Astrocyte of the hippocampus (primary cell): ENCODE measurements at places on chromosomes 5 and 9.

DNA sequence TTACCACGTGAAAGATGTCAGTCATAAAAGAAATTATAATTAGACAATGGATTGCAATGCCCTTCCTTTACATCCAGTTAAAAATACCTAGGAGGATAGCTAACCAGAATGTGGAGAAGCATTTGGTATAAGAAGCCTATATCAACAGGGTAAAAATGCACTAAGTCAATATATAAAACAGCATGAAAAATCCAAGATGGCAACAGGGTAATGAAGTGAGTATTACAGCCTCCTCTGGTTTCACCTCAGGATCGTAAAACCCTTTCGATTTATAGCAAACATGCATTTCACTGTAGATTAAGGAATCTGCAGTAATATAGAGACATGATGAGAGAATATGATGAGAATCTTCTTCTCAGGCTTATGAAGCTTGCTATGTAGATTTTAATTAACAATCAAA lies 999.3 kb downstream of the NR2F1-AS1 start:
- no peak for DNase-seq

DNA sequence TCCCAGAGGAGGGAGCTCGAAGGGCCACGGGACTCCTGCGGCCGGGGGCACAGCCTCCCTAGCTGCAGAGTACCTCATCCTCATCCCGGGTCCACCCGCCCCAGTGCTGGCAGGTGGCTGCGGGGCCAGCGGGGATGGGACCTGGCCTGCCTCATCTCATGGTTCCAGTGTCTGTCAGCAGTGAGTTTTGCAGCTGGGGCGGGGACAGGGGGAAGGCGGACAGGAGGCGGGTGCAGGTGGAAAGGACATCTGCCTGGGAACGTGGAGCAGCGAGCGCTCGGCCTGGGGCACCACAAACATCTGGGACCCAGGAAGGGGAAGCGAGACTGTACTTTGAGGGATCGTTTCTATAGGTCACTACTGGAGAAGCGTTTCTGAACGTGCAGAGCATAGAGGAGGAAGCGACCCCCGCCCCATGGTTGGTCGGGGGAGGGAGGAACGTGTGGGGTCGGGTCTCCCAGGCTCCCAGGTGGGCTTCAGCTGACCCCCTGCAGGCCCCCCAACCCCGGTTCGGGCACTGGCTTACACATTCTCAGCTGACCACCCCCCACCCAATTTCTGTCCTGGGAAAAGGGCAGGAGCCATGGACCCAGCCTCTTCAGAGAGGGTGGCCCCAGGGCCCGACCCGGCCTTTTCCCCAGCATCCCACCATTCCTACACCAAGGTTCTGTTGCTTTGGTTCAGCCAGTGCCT lies 56.5 kb upstream of the NOTCH1 start:
- no peak for DNase-seq

DNA sequence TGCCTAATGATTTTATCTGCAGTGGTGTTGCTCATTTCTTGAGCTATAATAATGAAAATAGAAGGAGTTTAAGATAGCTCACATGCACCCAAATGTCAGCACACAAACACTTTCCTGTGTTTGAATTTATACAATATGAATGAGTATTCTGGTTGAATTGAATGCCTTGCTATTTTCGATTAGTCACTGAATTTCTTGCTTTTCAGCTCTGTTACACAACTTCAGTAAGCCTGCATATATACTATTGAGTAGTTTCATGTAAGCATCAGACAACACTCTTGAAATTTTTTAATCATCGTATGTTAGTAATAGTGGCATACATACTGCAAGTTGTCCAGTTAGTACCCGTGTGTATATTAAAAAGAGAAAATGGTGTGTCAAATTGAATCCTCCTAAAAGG lies 281.5 kb upstream of the GRIA1 start:
- DNase-seq: no peak

- DNase-seq: peak; percentile 73
These were observed 6.8 kb downstream of the IFNA8 start for GRCh38 chr9:21415493-21416267.

- no peak for DNase-seq
These were observed 13.9 kb downstream of the SLC36A1 start for GRCh38 chr5:151461312-151461711.

- DNase-seq: no peak
These were observed 72.8 kb upstream of the C6 start for GRCh38 chr5:41286165-41286564.

GRCh38 chr5:103224118-103224893 lies 34.3 kb upstream of the MACIR start:
- peak; percentile 73 for DNase-seq

- DNase-seq: peak; percentile 32
These were observed 155.1 kb downstream of the CCDC192 start for GRCh38 chr5:127858116-127858784.

GRCh38 chr5:37619353-37619752 lies 220.5 kb downstream of the GDNF start:
- peak; percentile 11 for DNase-seq
